Activated CD4-positive, alpha-beta T cell treated with anti-CD3 and anti-CD28 coated beads for 36 hours (primary cell): ENCODE measurements at places on chromosomes 16 and 17. TPM values are rescaled to one million over a fixed set of nuclear protein-coding genes. Genes with fewer than 3 reads are reported as not detected.

The KRT33A gene
- not detected for total RNA-seq

The ERAL1 gene
- total RNA-seq = 51.5 TPM

GRCh38 chr16:78179666-78180065 is 80.2 kb downstream of the WWOX start:
- no peak for DNase-seq
- no peaks in the 10 kb centered on the region for H3K4me1 ChIP-seq
- no peaks in the 10 kb centered on the region for H3K27me3 ChIP-seq
- no peak overlapping the region for H3K27ac ChIP-seq

- no peak for DNase-seq
- H3K36me3 ChIP-seq = no peaks in the 10 kb centered on the region
- no peak overlapping the region for H3K4me3 ChIP-seq
- no peak overlapping the region for H3K27ac ChIP-seq
- no peaks in the 10 kb centered on the region for H3K4me1 ChIP-seq
Observed at GRCh38 chr17:34442387-34443111, 79.5 kb upstream of the CCL1 start.

- no peak overlapping the region for H3K4me3 ChIP-seq
- DNase-seq = no peak
- peaks cover 6% of the 10 kb centered on the region for H3K4me1 ChIP-seq
- H3K27ac ChIP-seq = no peak overlapping the region
- H3K27me3 ChIP-seq = no peaks in the 10 kb centered on the region
Observed at GRCh38 chr17:54974759-54975158, 6.2 kb downstream of the STXBP4 start.
